Forelimb muscle (tissue), 1 donor: ENCODE measurements at places on chromosomes 5 and 9.

- no peak for DNase-seq
These were observed 94.2 kb upstream of the FBN2 start for GRCh38 chr5:128632264-128632663.

DNA sequence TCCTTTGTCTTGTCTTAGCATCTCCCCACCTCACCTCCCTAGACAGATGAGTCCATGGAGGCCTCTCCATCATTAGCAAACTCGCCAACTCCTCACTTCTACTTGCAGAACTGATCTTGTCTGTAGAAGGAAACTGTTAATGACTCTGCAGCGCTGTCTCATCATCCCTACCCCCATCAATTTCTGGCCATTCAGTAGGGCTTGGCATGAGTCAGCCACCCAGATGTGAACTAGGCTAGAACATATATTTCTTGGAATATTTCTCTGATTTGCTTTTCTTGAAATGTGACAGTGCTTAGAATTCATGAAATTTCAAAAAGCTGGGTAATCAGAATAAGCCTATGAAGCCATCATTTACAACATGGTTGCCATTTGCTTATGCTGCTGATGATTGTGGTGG is 1125.0 kb upstream of the DMAC1 start:
- DNase-seq = no peak

GRCh38 chr5:53779541-53779981 is 219.1 kb downstream of the NDUFS4 start:
- DNase-seq = no peak

- DNase-seq = no peak
These were observed 514.8 kb downstream of the CDK5RAP2 start for GRCh38 chr9:120065151-120065550.

DNA sequence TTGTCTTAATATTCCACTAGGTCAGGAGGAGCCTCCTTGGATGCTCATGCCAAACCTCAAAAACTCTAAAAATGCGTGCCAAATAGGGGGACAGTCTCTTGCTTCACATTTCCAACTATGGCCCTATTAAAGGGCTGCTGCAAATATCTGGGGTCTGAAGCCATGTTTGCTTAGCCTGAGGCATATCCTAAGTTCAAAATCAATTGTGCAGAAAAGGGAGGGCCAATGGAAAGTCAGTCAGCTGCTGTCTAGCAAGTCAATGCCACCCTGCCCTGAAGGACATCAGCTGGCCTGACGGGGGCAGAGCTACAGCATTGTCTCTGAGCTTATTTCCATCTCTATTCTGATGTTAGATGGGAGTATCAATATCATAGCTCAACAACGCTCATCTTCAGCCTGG is 93.6 kb downstream of the SH3TC2 start:
- DNase-seq = no peak

DNA sequence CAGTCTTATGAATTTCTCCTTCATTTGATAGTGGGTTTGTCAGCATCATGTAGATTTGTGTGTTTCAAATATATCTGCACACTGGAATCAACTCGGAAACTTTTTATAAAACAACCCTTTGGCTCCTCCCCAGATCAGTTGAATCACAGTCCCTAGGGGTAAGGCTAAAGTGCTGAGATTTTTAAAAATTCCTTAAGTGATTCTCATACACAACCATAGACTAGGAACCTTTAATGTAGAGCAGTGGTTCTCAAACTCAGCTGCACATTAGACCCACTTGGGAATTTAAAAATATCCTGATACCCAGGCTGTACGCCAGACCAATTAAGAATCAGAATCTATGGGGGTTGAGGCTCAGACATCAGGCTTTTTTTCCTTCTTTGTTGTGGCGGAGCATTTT is 17.5 kb upstream of the JAK2 start:
- DNase-seq = no peak

- DNase-seq = no peak
These were observed 136.4 kb downstream of the C9orf50 start for GRCh38 chr9:129484352-129485000.

DNA sequence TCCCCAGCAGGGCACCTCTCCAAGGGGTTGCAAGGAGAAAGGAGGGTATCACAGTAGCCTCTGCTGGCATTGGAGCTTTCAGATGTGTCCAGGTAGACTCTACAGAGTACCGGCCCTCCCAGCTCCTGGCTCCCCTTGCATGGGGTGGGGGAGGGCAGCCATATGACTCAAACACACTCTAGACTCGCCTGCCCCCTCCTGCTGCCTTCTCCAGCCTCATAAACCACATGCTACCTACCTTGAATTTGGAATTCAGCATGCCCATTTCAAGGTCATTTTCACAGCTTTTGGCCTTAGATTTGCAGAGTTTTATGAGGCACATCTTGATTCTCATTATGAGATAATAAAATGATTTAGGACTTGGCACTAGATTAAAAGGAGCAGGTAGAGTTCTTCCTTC is 32.8 kb upstream of the SMIM32 start:
- DNase-seq = no peak

GRCh38 chr9:126222363-126222834 is 104.2 kb upstream of the MVB12B start:
- no peak for DNase-seq

DNA sequence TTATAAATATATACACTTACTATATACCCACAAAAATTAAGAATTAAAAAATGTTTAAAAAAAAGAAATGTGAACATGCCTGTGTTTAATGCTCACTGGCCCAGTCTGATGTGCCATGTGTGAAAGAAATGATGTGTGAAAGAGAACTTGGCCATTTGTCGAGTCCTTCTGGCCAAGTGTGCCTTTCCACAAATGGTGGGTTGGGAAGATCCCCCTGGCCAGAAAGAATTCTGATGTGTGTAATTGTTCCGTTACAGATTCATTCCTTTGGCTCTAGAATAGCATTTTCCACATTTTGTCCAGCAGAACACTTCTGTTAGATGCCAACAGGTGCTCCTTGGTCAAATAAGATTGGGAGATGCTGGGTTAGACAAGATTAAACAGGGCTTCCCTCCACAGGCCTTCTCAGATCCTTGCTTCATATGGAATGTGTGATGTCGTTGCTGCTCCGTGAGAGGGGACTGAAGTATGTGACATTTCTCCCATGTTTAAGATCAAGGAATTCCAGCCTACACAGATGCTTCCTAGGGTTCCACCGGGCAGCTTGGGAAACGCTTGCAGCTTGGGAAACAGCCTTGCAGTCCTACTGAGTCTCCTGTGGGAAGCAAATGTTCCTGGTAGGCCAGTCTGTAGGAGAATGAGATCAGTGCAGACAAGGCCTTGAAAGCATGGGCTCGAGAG is 32.1 kb downstream of the GDNF start:
- no peak for DNase-seq

DNA sequence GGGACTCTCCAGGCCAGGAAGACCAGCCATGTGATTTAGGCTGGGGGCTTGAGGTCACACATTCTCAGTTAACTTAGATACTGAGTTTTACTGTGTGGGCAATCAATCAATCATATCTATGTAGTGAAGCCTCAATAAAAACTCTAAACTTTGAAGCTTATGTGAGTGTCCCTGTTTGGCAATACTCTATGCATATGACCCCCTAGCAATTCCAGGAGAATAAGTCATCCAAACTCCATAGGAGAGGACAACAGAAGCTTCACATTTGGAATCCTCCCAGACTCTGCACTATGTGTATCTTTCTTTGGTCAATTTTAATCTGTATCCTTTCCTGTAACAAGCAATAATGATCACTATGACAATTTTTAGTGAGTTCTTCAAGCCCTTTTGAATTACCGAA is 216.8 kb upstream of the RGMB start:
- no peak for DNase-seq

DNA sequence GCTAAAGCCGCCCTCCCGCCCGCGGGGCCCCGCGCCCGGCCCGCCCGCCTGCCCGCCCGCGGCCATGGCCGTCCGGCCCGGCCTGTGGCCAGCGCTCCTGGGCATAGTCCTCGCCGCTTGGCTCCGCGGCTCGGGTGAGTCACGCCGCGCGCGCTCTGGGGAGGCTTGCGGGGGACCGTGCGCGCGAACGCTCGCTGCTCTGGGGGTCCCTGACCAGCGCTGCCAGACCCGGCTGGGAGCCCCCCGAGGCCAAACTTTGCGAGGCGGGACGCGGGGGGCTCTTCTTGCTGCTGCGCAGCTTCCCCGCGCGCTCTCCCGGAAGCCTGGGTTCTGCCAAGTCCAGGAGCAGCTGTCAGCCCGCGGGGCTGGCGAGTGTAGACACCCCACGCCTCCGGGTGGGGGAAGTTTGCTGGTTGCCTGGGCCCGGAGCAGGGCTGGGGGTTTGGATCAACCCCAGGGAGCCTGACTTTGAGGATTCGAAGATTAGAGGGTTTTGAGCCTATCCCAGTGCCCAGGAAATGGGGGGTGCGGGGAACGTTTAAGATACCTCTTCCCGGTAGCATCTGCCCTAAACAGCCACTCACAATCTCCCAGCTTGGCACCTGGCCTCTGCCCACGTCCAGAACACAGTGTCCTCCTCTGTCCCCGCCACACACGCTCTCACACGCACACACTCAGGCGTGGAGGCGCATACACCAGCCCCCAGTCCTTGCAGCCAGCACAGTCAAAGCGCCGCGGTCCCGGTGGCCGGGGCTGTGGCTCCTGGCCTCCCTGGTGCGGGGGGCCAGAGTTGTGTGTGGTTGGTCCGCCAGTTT is 535 bp downstream of the UNC5A start:
- no peak for DNase-seq

GRCh38 chr9:107112707-107113243 is 170.3 kb upstream of the RAD23B start:
- DNase-seq = no peak

GRCh38 chr5:122063836-122064235 is 14.2 kb downstream of the LOX start:
- DNase-seq = no peak

GRCh38 chr5:178383301-178383918 is 150.8 kb upstream of the PHYKPL start:
- no peak for DNase-seq

- DNase-seq = no peak
These were observed 8.9 kb upstream of the C5orf58 start for GRCh38 chr5:170223906-170224305.

- no peak for DNase-seq
These were observed 81.0 kb downstream of the MACROH2A1 start for GRCh38 chr5:135318037-135318436.

GRCh38 chr5:84715091-84715490 is 330.4 kb upstream of the EDIL3 start:
- DNase-seq = no peak

GRCh38 chr5:127612441-127613141 is 36.3 kb upstream of the CTXN3 start:
- no peak for DNase-seq

DNA sequence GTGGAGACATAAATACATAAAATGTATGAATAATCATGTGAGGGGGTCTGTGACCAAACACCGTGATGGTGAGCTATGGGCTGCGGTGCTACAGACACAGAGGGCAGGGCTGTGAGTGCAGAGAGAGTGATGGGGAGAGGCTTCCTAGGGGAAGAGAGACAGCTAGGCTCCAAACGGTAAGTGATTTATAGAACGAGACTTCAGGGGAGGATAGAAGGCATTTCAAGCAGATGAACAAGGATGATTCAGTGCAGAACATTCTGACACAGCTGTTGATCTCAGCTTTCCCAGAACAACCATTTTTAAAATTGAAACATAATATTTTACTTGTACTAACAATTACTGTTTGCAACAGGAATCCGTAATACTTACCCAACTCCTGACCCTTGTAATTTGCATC is 100.7 kb downstream of the GAS1 start:
- no peak for DNase-seq

GRCh38 chr5:14870337-14871213 is 1.0 kb downstream of the ANKH start:
- no peak for DNase-seq

GRCh38 chr9:122991370-122991830 is 42.1 kb upstream of the GPR21 start:
- no peak for DNase-seq

DNA sequence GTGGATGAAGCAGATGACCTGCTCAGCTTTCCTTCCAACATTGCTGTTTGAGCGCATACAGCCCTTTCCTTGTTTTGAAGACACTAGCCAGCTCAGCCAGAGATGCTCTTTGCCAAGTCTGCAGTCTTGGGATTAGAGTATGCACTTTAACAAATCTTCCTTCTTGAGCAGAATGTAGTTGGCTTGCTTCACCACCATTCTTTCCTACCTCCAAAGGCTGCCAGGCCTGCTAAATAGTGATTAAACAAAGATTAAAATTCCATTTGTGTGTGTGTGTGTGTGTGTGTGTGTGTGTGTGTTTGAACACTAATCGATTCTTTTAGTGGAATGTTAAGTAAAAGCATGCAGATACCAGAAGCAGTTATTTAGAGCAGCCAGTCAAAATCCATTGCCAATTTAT is 97.6 kb downstream of the GALNT10 start:
- DNase-seq = peak; percentile 70

DNA sequence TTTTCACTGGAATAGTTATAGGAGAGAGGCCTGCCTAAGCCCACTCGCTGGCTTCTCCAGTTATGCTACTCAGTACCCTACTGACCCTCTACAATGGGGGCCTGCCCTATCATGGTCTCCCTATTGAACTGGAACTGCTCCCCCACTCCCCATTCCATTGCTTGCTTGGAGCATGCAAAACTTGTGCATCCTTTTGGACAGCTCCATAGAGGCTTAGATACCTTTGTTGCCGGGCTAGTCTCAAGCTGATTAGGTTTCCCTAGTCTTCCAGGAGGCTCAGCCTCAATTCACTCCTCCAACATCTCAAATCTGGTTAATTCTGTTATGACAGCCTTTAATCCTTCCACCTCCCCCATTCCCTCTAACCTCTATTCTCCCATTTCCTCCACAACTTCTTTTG is 39.9 kb downstream of the KIF24 start:
- no peak for DNase-seq

DNA sequence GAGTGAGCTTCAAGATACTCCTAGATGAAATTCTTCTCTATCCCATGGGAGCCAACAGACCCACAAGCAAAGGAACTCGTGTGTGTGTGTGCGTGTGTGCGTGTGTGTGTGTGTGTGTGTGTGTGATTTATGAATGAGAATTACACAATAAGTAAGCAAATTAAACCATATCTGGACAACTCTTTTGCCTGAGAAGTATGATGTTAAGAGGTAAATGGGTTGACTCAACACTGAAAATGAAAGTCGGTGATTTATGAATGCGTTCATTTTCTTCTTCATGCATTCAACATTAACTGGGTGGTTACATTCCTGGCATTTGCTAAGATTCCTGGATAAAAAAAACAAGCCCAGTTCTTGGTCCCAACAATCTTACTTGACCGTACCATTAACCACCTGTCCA is 171.3 kb upstream of the ZNF462 start:
- no peak for DNase-seq

DNA sequence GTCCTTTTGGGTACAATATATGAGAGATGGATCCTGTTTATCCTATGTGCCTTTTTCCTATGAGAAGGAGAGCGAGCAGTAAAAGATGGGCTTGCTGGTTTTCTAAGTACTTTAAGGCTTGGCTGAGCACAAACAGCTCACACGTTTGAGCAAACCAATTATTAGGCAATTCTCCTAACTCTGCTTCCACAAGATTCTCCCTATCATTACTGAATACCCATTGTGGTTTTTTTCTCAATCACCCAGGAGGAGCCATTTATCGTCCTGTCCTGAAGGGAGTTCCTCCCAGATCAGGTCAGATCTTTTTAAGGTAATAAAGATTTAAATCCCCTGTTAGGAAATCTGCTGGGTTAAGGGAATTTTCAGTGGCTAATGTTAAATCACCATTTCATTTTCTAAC is 19.4 kb upstream of the C1QTNF3 start:
- no peak for DNase-seq

GRCh38 chr9:90915693-90916092 is 114.1 kb downstream of the SYK start:
- DNase-seq = no peak
